ENCODE measurements at places on chromosomes 7 and 10.

GRCh38 chr10:90180886-90181691 lies 479.7 kb downstream of the KIF20B start:
- no peak for DNase-seq

GRCh38 chr7:37964196-37964595 lies 43.8 kb downstream of the EPDR1 start:
- no peak for DNase-seq

- no peak for DNase-seq
These were observed 126.0 kb downstream of the NRBF2 start for GRCh38 chr10:63258920-63259678.

DNA sequence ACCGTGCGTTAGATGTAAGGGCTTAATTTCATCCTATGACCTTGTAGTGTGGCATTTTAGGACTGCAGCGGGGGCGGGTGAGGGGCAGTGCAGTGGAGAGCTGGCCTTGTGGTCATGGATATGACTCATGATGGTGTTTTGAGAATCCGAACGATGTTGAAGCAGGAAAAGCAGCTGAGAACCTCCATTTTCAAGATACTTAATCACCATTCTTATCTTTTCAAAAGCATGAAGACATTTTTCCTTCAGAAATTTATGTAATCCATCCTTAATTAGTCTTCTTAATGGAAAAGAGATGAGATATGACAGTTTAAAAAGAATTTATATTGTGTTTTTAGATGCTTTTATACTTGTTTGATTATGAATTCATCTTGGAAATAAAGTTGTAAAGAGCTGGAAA lies 9.6 kb downstream of the ATP5F1C start:
- DNase-seq: no peak

GRCh38 chr10:34522546-34522945 lies 292.6 kb downstream of the PARD3 start:
- no peak for DNase-seq

DNA sequence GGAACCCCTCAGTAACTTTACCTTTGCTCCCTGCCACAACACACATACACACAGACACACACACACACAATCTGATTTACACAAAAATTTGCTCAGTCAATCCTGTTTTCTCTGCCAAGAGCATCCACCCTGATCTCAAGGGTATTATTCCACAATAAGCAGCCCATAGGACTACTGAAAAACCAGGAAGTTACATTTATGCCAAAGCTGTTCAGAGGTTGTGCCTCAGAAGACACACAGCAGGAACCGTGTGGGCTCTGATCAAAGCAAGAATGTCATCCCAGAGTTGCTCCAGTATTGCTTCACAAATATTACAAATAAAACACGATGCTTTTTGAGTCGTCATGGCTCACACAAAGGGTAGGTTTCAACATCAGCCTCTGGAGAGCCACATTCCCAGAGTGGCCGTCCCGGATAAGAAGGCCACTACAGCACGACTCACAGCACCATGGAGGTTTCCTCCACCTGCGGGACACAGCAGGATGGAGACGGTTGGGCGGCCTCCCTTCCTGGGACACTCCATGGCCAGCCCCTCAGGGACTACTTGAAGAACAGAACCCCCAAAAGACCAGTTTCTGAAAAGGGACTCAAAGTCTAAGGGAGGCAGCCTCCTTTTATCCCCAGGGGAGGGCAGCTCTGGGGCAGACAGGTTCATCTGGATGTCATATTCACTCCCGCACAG lies 1.6 kb downstream of the AIFM2 start:
- no peak for DNase-seq

- no peak for DNase-seq
These were observed 7.1 kb upstream of the GSTO1 start for GRCh38 chr10:104247513-104248146.

DNA sequence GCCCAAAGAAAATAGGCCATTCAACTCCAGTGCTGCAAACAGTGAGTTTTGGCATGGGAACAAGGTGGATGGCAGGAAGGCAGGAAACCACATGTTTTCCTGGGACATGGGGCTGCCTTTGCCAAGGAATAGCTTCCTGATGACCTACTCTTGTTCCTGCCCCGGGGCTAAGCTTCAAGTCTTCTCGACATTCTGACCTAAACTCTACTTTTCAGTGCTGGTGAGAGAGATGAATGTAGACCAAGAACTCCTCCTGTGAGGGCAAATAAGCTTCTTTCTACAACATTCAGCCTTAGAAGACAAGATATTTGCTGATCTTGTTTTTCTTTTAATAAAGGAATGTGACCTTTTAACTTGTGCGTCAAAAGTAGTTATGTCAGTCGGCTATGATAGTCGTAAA lies 199.0 kb downstream of the GPR37 start:
- no peak for DNase-seq

- DNase-seq: no peak
These were observed 168.6 kb upstream of the RHEB start for GRCh38 chr7:151688236-151688780.

DNA sequence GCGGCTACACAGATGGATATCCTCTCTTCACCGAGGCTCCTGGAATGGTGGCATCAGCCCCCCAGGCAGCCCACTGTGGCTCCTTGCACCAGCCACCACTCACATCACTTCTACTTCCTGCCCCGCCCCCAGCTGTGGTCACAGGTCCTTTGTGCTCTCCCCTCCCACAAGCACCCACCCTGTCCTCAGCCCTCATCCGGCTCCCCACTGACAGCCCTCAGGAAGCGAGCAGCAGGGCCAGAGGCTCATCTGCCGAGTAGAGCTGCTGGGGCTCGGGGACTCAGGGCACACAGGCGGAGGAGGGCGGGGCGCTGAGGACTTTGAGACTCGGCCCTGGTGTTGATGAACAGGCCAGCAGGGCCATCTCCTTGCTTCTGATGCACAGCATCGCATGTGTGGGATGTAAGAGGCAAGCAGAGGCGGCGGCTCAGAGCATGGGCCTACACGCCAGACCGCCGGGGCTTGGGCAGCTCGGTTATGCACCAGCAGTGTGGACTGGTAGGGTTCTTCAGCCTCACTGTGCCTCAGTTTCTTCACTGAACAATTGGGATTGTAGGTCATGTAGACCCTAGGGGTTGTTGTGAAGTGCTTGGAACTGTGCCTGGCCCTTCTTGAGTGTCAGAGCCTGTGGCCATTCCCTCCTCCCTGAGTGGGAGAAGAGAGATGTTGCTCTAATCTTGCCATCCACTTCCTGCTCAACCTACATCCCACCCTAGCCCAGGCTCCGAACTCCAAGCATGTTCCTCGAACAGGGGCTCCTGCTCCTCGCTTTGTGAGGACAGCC lies at the start of gene PRF1:
TSS of gene PRF1 (minus strand) at position 77 of the 784 bp plus-strand sequence. CDS start 1,839 bp downstream, outside the sequence.
- no peak for DNase-seq

GRCh38 chr10:24952143-24952706 lies at the start of gene PRTFDC1:
Gene PRTFDC1 (minus strand): TSS chr10:24952606. CDS start chr10:24952575, 31 bp downstream.
- DNase-seq: peak; percentile 72

- no peak for DNase-seq
These were observed 46.2 kb downstream of the RGS10 start for GRCh38 chr10:119496273-119496672.

GRCh38 chr10:85831422-85831821 lies 535.2 kb downstream of the GRID1 start:
- DNase-seq: no peak

GRCh38 chr10:12681252-12681651 lies 320.3 kb downstream of the CCDC3 start:
- DNase-seq: no peak

DNA sequence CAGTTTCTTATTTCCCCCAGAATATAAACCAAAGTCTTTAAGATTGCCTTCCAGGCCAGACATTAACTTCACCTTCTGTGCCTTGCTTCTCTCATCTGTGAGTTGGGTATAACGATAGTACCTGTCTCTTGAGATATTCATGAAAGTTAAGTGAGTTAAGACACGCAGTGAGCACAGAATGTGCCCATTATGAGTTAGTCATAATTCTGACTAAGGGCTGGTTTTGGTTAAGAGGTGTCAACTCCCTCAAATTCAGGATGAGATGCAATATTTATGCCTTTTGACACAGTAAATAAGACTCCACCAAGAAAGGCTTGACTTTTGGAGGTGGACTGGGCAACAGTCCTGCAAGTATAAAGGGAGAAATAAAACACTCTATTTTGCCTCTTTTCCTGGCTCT lies 528.7 kb upstream of the IGFBP3 start:
- no peak for DNase-seq
